ENCODE measurements at places on chromosomes 6 and 20.

DNA sequence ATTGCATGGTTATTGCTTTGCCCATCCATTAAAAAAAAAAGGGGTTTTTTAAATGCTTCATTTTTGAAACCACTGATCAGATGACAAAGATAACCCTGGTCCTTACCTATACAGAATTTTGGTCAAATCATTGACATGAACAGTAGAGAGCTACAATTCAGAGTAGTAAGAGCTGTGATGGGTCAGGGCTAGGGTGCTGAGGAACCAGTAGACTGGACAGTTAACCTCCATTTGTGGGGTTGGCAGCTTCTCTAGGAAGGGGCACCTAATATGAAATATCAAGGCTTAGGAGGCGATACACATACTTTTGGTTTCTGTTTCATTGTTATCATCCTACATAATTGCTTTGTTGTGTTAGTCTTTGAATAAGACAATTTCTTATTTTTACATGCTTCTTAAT, 55.1 kb downstream of the ORC3 start:
- DNase-seq, result no peak

DNA sequence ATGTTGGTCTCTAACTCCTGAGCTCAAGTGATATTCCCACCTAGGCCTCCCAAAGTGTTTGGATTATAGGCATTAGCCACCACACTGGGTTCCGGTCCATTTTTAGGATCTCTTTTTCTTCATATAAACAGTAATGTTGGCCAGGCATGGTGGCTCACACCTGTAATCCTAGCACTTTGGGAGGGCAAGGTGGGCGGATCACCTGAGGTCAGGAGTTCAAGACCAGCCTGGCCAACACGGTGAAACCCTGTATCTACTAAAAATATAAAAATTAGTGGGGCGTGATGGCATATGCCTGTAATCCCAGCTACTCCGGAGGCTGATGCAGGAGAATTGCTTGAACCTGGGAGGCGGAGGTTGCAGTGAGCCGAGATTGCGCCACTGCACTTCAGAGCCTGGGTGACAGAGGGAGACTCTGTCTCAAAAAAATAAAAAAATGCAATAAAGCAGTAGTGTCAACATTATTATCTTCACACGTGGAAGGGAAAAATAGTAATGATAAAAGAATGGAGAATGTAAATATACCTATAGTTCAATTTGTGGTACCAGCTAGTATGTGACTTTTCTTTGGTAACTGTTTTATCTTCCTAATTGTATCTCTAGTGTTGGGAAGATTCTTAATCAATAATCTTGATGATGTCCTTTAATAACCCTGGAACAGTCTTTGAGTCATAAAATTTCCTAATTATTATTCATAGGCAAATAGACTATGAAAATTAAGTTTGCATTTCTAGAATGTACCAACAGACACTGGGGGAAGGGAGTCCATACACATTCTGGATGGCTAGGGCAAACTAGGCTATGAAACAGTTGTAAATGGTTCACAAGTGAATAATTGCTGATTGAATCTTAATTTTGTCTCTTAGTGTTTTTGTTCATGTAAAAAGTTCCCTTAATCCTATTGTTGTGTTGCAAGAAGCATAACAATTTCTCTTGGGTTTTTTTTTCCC, 3.6 kb downstream of the PARD6B start:
- DNase-seq, result no peak

GRCh38 chr20:49267327-49267726, 10.5 kb downstream of the ZNFX1 start:
- no peak for DNase-seq

DNA sequence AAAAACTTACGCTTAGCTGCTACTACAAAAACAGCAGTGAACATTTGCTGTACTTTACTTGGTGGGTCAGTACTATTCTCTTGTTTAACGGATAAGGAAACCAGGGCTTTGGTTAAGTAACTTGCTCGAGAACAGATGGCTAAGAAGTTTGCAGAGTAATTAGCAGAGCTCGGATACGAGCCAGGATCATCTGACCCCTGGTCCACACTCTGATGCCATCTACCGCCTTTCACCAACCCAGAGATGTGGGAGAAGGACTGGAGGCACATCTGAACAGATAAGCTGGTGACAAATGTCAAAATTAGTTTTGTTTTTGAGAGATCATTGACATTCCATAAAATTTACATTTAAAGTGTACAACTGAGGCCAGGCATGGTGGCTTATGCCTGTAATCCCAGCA, 18.9 kb upstream of the RPL7L1 start:
- DNase-seq, result no peak

- DNase-seq, result no peak
Measured at GRCh38 chr6:105389543-105389942, 13.3 kb downstream of the PREP start.

- no peak for DNase-seq
Measured at GRCh38 chr20:45218124-45218523, 3.0 kb upstream of the SEMG2 start.

- DNase-seq, result no peak
Measured at GRCh38 chr6:16688436-16688835, 72.8 kb downstream of the ATXN1 start.

DNA sequence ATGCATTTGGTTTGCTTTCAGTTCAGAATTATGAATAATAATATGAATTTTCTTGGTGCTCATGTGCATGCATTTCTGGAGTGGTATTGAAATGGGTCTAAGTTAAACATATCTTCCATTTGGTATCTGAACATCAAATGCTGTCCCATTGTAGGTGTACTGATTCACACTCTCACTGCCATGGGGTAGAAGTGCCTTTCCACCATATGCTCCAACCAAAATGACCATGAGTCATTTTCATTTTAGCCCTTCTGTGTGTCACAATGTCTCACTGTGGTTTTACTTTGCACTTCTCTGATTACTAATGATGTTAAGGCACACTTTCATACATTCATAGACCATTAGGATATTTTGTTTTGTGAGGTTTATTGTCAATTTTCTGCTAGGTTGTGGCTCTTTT, 211.9 kb downstream of the HAO1 start:
- no peak for DNase-seq

DNA sequence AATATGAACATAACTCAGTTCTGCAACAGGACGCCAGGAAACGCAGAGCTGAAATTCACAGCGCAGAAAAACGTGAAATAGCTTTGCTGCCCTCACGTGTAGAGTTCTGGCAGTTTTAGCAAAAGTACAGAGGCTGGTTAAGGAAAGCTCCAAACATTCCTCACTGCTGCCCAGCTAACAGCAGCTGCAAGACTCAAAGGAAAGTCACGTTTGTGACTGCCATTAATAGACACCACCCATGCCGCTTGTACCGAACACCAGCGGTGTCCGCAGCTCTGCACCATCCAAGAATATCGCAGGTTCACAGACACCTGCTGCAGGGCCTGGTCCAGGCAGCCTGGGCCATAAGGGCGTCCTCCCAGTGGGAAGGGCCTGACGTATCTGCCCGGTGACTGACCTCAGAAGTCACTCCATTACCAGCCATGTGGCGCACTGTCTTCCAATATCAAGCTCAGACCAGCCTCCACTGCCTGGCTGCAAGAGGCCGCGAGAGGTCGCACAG, 61.4 kb downstream of the WDR27 start:
- DNase-seq, result no peak

- DNase-seq, result no peak
Measured at GRCh38 chr6:25794784-25795183, 37.1 kb downstream of the SLC17A1 start.

GRCh38 chr20:36744764-36745191, 1.1 kb downstream of the NDRG3 start:
- no peak for DNase-seq

GRCh38 chr6:22020299-22021003, 276.4 kb downstream of the PRL start:
- no peak for DNase-seq

DNA sequence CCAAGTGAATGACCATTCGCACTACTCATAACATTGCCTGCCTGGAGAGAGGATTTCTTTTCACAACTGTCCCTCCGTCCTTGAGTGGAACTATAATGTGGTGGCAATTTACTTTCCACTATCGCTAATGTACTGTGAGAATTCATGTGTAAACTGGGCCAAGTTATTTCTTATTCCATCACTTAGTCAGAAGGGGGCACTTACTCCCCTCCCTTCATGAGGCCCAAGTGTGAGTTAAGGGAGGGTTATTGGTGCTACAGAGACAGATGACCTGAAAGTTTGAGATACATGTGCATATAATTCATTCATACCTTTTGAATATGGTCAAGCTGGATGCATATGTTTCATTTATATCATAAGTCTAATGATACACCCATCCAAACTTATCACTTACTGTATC, 65.2 kb upstream of the LOC128125822 start:
- DNase-seq, result no peak

DNA sequence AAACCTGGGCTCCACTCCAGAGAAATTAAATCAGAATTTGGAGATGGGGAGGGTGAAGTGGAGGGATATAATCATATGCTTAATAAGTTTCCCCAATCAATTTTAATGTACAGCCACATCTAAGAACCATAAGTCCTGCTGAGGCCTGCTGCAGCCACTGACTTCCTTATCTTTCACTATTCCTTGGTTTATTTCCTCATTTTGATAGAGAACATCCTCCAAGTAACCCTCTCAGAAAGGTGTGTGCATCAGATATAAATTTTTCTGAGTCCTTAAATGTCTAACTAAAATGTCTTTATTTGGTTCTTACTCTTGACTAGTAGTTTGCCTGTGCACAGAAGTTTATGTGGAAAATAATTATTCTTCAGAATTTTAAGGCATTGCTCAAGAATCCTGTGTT, 23.7 kb upstream of the SIRT5 start:
- no peak for DNase-seq

DNA sequence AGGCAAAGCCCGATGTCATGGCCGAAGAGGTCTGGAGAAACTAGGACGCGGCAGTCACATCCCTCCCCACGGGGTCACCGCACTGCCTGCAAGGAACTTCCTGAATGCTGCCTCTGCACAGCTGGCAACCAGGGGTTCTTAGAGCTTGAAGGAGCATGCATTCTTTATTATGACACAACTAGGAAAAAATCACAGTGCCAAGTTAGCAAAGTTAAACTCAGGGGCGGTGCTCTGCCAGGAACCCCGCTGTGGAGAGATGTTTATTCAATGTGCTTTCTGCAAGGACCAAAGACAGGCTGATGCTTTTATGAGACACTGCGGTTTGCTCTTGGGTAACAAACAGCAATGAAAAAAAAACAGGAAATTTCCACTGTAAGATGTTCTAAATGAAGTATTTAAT, 287.3 kb upstream of the FOXQ1 start:
- no peak for DNase-seq

GRCh38 chr6:158910484-158911440, 89.2 kb downstream of the RSPH3 start:
- no peak for DNase-seq

DNA sequence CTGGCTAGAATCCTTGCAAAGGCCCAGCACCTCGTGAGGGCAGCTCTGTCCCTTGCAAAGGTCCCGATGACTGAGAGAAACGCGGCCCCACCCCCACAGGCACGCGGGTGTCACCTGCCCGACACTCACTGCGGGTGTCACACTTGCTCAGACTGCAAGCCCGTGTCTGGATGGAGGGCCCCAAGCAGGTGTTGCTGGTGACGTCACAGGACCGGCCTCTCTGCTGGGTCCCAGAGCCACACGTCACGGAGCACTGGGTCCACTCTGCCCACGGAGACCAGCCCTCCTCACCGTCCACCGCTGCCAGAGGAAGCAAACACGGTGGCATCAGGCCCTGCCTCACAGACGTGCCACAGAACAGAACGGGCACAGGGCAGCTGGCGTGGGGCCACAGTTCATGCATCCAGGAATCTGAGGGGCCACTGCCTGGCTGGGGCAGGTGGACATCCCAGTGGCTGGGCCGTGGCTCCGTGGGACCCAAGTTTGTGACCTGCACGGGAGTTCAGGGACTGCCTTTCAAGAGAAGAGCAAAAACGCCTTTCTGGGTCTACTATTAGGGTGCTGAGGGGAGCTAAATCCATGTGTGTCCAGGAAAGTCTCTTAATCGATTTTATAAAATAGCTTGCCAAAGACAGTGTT, 16.0 kb downstream of the THBS2 start:
- no peak for DNase-seq

DNA sequence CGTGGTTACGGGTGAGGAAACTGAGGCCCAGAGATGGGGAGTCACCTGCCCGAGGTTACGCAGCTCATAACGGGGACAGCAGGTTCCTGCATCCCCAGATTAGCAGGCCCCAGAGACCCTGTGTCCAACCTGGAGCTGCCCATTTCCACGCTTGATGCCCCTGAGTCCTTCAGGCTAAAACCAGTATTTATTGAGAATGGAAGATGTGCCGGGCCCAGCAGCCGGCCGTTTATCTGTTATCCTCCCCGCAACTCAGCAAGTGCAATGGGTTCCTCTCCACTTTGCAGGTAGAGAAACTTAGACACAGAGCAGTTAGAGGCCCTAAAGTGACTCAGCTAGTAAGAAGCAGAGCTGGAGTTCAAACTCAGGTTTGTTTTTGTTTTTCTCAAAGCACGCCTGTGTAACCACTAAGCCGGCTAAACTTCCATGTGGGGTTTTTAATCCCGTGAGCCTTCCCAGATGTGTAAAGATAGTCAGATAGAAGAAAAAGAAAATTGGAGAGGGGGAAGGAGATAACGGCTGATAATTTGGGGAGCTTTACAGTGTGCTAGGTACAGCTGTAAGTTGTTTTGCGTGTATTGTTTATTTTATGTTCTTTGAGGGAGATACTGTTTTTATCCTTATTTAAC, 775 bp downstream of the PFDN4 start:
- no peak for DNase-seq

DNA sequence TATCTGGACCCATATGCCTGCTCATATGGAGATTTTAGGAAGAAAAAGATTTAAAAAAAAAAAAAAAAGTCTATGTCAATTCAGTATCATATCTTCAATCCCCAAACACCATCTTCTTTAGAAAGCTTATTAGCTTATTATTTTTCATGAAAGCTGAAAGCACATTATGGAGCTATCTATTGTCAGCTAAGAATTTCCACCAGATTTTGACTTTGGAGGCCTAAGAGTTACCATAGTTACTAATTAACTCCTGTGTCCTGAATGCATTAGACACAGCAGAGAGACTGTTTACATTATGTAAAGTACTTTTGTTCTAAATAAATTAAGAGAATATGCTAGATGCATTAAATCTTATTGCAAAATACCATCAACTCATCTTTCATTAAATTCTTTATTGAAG, 255.5 kb upstream of the NRSN1 start:
- DNase-seq, result no peak

DNA sequence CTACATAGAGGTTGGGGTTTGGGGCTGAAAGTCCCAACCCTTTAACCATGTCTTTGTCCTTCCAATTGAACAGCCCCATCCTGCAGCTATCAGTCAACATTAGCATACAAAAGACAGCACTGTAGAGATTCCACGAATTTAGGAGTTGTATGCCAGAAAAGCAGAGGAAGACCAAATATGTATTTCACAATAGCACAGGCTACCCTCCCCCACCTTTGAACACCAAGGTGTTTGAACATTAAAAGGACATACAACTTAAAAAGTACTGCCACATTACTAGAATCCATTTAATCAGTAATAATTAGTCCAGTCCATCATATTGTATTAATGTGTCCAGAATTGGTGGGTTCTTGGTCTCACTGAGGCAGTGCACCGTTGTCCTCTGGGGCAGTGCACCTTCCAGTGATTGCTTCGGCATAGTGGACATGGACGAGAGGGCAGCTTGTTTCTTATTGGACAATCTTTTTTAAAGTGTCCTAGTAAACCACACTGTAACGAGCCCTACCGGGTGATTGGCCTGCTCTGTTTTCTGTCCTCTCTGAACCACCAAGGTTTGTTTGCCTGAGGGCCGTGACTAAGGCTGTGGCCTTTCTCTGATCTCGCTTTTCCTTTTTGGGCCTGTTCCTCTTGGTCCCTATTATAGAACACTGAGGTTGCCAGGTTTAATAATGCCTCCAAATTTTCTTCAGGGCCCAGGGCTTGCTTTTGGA, 36.4 kb downstream of the GSTA4 start:
- no peak for DNase-seq
